Epithelial cell of esophagus (primary cell): ENCODE measurements at places on chromosomes 5 and 9.

- DNase-seq, result peak; percentile 93
These were observed 22.4 kb downstream of the CCL28 start for GRCh38 chr5:43389679-43390329.

DNA sequence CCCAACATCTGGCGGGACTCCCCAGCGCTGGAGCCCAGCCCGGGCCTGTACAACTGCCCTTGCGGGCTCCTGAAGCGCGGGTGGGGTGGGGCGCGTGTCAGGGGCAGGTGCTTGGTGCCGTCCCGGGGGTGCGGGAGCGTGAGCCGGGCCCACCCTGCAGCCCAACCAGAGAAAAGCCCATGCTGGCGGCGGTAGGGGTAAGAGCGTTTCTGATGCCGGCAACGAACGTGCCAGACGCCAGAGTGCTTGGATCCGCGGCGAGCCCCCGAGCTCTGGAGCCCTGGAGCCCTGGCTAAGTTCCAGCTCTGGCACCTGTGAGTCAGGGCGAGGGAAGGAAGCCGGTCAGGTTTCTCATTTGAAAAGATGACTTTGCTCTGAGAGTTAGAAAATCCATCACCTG lies 58.0 kb downstream of the ZNF510 start:
- DNase-seq, result peak; percentile 70

- DNase-seq, result no peak
These were observed 61.0 kb downstream of the DAPK1 start for GRCh38 chr9:87558606-87559190.

- no peak for DNase-seq
These were observed 10.8 kb upstream of the PRDM9 start for GRCh38 chr5:23496576-23496975.

DNA sequence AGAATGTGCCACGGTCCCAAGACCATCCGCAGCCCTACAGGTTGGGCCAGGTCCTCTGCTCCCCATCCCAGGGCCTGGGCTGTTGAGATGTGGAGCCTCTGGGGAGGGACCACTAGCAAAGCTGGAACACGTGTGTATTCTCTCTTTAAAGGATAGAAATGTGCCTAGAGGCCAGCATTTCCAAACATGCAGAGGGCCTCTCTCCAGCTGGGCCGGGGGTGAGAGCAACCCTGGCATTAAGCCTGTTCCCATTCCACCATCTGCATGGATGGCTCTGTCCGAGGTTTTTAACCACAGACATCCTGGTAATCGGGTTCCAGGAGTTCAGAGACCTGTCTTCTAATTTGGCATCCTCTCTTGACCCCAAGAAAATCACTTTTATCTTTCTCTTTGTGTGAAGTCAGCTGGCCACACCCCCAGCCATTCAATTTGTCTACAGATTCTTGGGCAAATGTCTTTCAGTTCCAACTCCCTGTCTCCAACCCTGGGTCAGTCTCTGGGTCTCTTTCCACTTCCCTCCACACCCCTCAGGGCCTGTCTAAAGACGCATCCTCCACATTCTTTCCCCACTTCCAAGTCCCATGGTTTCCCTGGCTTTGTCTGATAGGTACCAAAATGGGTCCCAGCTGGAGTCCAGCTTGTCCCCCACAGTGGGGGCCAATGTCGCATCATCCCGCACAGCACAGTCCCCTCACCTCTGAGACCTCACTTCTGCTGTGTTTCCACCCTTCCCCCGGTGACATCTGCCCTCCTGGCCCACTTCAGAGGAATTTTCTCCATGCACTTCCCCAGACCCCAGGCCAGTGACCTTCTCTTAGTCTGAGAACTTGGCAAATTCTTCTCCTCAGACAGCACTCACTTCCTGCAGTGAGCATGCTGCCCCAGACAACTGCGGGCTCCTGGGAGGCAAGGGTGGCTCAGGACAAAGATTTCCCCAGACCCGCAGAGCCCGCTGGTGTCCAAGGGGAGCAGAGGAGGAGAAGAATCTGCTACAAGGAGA lies 56.8 kb downstream of the PTPDC1 start:
- DNase-seq, result no peak

GRCh38 chr5:43649256-43649655 lies 46.3 kb downstream of the NNT start:
- no peak for DNase-seq

DNA sequence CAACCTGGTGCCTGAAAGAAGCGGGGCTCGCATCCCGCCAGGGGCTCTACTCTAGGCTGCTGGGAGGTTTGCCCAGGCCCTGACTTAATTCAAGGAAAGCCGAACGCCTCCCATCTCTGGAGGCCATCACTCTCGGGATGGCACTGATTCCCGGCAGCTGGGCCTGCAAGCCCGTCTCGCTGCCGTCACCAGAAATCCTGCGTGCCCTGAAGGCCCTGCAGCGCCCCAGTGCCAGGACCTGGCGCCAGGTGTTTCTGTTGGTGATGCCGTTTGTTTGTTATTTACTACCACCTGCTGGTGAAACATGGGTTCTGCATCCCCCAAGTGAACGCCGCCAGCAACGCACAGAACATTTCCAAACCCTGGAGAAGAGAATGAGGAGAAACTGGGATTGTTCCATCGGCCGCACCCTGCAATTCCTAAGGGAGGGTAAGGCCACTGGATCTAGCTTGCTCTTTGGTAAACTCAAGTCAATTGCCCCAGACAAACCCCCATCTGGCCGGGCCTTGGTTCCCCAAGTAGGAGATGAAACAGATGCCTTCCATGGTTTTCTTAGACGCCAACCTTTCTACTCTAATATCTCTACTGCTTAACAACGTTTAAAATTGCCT lies 77.9 kb downstream of the AK8 start:
- DNase-seq, result peak; percentile 78

GRCh38 chr5:31329715-31330114 lies 136.2 kb downstream of the CDH6 start:
- DNase-seq, result no peak

- DNase-seq, result no peak
These were observed 62.2 kb downstream of the EPB41L4B start for GRCh38 chr9:109258481-109259302.

DNA sequence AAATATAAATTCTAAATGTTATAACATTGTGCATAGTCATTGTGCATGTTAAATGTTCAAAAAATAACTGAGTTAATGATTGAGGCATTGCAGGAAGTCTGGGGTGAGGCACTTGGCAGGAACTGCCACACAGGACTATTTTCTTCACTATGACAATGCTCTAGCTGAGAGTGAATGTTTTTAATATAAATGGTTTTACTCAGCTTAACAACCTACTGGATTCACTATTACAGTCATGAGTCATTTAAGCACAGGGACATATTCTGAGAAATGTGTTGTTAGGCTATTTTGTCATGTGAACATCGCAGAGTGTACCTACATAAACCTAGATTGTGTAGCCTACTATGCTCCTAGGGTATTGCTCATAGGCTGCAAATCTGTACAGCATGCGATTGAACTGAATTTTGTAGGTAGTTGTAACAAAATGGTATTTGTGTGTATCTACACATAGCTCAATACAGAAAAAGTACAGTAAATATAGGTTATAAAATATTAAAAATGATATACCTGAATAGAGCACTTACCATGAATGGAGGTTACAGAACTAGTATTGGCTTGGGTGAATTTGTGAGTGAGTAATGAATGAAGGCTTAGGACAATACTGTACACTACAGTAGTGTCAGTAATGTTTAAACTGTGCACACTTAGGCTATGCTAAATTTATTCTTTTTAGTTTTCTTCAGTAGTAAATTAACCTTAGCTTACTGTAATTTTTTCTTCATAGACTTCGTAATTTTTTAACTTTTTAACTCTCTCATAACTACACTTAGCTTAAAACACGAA lies 346.1 kb upstream of the PTGER4 start:
- peak; percentile 52 for DNase-seq

DNA sequence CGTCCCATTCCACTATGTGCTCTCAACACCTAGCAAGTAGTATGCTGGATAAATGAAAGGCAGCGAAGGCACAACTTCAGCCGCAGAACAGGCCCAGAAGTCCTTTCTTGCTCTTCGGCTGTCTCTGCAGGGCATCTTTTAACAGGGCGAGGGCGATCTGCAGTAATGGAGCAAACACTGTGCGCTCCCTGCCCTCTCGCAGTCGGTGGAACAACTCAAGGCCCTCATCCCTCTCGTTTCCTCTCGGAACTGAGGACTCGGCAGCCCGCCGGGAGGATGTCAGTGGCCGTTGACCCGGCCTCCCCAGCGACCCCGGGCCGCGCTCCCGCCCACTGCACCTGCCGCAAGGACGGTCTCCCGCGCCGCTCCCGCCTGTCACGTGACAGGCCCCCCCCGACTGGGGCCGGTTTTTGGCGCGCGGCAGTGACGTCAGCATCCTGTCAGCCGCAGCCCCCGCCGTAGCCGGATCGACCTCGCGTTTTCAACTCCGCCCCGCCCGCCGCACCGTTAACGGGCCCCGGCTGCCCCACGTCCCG lies 1.1 kb downstream of the ZNF367 start:
- peak; percentile 88 for DNase-seq

DNA sequence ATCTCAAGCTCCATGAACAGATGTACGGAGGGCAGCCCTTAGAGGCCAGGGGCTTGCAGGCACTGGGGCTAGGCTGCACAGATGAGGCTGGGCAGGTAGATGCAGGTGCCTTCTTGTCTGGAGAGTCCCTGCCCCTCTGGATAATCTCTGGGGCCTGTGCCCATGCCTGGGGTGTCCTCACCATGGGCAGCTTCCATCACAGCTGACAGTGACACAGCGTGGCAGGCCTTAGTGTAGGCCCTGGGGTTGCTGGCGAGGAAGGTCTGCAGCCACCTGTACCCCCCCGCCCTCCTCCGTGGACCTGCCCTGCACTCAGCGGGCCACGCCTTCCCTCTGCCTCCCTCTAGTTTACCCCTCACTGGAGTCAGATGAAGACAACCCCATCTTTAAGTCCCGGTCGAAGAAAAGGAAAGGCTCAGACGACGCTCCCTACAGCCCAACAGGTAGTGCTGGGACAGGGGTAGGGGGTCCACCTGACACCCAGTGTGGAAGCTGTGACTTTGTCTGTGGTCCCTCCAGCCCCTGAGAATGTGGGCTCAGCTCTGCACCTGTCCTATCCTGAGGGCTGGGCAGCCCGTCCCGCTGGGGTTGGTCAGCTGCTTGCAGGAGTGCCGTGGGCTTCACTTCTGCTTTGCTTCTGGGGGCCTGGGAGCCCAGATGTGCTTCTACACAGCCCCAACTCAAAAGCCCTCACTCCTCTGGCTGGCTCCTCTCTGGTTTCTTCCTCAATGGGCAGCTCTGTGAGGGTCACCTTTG lies 98.4 kb downstream of the PHF2 start:
- DNase-seq, result no peak

- DNase-seq, result no peak
These were observed 220.8 kb upstream of the PCSK5 start for GRCh38 chr9:75669721-75670120.

GRCh38 chr9:21830589-21830988 lies 28.2 kb downstream of the MTAP start:
- peak; percentile 66 for DNase-seq

- DNase-seq, result no peak
These were observed 182.4 kb downstream of the SEMA5A start for GRCh38 chr5:9363449-9363848.

- no peak for DNase-seq
These were observed 170.2 kb upstream of the NR3C1 start for GRCh38 chr5:143573568-143574170.

DNA sequence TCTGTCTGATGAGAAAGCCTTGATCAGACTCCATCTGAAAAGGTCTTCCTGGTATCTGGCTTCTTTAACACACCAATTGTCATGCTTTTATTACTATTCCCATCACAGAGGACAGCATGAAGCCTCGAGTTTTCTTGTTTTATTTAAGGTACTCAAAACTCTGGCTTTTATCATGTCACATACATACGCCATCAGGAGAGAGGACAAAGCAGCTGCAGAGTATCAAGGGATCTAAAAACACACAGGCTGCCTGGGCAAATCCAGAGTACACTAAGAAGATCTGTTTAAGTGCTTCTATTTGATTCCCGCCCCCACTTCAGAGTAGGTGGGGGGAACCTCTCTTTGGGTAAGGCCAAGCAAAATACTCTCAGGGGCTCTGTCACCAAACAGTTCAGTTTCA lies 277.2 kb downstream of the SPOCK1 start:
- no peak for DNase-seq

GRCh38 chr9:26471261-26471660 lies 421.3 kb downstream of the CAAP1 start:
- DNase-seq, result no peak

DNA sequence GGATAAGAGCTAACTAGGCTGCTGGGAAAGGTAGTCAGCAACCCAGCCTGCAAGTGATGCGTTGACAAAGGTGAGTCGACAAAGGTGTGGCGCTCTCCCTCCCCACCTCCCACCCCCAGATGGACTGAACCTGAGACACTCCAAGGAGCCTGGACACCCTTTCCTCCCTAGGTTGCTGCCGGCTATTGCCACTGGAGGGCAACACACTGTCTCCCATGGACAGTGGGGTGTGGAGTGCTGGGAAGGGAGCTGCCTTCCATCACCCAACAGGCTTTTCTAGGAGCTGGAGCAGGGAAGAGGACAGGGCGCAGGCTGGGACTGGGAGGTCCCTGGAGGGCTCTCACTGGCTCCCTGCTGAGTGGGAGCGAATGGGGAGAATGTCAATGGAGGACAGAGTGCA lies 75.4 kb upstream of the ARAP3 start:
- peak; percentile 69 for DNase-seq

DNA sequence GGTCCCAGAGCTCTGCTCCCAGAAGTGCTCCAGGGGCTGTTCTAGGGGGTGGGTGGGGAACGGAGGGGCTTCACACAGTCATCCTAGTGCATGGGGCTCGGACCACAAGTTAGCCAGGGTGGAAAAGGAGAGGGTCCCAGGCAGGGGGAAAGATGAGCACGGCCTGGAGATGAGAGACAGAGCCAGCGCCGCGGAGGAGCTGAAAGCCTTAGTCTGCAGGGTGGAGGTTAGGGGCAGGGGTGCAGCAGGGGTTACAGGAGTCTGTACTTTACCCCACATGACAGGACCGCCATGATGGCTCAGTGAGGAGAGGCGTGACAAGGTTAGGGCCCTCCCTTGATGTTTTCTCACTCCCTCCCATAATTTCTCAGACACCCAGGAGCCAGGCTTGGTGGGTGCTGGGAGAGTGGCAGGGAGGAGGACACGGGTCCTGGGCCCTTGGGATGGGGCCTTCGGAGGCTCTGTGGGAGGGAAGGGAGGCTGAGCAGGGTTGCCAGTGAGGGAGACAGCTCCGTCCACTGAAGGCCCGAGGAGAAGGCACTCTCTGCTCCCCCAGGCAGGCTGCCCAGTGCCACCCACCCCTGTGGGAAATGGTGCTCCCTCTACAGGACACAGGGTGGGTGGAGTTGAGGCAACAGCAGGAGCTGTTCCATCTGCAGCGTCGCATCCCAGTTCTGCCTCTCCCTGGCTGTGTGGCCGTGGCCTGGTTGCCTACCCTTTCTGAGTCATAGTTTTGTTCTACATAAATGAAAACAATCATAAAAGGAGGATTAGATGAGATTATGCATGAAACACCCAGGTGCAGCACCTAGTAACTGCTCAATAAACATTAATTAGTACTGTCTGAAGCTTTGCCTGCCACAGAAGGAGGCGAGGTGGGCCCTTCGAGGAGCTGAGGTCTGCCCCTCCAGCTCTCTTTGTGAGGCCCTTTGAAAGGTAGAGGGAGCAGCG lies 66.2 kb downstream of the NDST1 start:
- no peak for DNase-seq

- DNase-seq, result no peak
These were observed 33.0 kb upstream of the LCP2 start for GRCh38 chr5:170330568-170331054.

- DNase-seq, result no peak
These were observed 818.0 kb upstream of the ZNF608 start for GRCh38 chr5:125564317-125564975.
